ENCODE measurements at places on chromosomes 3 and 15. TPM values are rescaled to one million over a fixed set of nuclear protein-coding genes. Genes with fewer than 3 reads are reported as not detected.

GRCh38 chr15:67504056-67504455, 16.9 kb upstream of the C15orf61 start:
- DNase-seq, result no peak

DNA sequence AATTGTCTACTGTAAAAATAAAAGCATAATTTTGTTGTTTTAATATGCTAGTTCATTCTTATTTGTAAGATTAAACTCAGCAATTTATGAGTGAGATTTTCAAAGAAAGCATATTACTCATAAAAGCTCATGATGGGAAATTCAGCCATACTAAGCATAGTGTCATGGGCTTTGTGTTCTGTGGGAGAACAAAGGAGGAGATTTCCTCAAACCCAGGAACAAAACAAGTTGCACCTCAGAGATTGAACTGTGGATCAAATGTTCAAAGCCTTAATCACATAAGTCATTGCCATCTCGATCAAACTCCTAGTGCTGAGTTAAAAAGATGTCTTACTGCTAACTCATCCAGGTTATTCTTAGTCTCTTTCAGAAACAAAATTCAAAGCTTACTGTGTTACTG, 85.6 kb upstream of the PDZRN3 start:
- no peak for DNase-seq

- no peak for DNase-seq
Measured at GRCh38 chr15:92098869-92099268, 245.4 kb downstream of the SLCO3A1 start.

DNA sequence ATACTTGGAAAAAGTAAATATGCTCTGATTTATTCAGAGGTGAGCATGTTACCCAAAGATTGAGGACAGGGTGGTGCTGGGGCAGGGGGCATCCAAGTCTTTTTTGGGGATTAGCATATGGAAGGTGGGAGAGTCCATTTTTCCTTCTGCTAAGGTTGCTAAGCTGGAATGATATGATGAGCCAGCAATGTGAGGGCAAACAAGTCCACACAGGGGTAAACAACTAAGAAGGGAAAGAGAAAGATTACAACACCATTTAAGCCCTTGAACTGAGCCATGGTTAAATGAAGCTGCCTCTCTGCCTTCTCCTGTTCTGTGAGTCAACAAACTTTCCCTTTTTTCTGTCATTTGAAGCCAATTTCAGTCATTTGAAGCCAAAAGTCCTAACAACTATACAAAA, 89.0 kb downstream of the RPL22L1 start:
- DNase-seq, result no peak

- DNase-seq, result no peak
Measured at GRCh38 chr3:39190281-39191025, 1.9 kb downstream of the XIRP1 start.

DNA sequence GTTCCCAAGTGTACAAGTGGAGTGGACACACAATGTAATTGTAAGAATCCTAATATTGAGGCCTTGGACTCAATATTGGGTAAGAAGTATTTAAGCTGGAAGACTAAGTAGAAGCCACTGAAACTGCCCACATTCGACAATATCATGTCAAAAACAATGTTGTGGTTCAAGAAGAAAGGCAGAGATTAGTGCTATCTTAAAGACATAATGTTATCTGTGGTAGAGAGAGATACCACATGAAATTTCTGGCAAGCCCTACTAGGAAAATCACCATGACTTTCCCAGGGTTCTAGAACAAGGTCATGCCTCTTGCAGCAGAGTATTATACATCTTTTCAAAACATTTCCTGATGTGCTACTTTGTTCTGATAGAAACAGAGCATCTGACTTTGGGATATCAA, 192.6 kb downstream of the RAP2B start:
- no peak for DNase-seq

- DNase-seq, result no peak
Measured at GRCh38 chr3:41288785-41289184, 89.5 kb downstream of the CTNNB1 start.

DNA sequence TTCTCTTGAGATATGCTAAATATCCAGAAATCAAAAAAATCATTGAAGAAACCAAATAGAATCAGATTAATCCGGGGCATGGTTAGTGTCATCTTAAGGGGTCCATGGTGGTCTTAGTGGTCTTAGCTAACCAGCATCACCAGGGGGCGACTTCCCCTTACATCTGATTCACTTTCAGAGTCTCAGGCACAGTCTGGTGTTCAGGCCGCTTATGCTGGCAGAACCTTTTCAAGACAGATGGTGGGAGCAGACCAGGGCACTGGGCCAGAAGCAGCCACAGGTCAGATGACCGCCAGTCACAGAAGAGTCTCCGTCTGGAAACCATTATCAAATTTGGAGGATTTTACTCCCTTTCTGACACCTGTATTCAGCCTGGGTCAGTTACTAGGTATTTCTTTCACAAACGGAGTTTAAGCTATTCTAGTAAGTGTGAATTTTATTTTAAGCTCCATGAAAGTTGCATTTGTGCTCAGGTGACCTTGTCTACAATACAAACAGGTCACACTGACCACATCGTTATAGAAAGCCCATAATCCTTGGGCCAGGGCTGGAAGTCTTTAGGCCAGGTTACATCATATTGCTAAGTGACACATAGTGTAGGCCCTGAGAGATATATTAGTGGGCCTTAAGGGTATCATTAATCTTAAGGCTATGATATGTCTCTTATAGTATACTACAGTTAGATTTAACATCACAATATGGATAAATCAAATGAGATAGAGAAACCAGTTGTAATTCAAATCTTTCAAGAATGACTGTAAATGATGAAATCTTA, 365.5 kb downstream of the GBE1 start:
- no peak for DNase-seq

DNA sequence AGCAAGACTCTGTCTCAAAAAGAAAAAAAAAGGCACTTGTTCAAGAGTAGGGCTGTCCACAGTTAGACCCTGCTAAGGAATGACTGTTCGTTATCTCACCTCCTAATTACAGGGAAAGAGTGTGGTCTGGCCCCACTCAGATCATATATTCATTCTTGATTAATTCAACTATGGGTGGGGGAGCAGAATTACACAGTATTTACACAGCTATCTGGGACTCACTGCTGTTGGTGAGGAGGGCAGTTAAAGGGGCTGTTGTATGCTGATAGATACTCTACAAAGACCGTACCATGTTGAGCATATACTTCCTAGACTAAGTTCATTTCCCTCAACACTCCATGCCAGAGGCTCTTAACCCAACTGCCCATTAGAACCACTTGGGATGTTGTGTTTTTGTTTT, 3.8 kb upstream of the ZNF620 start:
- no peak for DNase-seq

GRCh38 chr3:141945726-141946485, 69.5 kb downstream of the ATP1B3 start:
- DNase-seq, result no peak

DNA sequence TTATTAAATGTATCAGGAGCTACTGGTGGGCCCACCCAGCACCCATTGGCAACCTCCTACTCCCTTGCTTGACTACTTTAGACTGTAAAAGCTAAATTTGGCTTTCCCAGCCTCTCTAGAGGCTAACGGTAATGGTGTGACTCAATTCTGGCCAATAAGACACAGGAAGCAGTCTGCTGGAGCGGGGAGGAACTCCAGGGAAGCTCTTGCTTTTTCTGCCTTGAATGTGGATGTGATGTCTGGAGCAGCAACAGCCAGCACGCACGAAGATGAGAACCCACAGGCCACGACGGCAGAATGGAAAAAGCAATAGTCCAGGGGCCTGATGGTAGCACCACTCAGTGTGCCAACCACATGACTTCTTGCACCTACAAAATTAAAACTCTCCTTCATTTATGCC, 39.9 kb downstream of the RAB6B start:
- DNase-seq, result no peak

Gene FGF12
- not detected for total RNA-seq

Gene PATL2
- 14.1 TPM for total RNA-seq

Gene LZTFL1
- total RNA-seq, result 4.5 TPM

Gene GMPS
- total RNA-seq, result 154 TPM

Measured in activated CD4-positive, alpha-beta T cell treated with anti-CD3 and anti-CD28 coated beads for 36 hours (primary cell).